A549 treated with GW870086 at 1 μM for 4 hours (cell line): ENCODE measurements at places on chromosomes 5 and 9. TPM values are rescaled to one million over a fixed set of nuclear protein-coding genes. Genes with fewer than 3 reads are reported as not detected.

Gene CENPK
- total RNA-seq, result 27.9 to 33.3 TPM (median 31.4 TPM) in 5 replicates

Gene FIBCD1
- total RNA-seq, result 11.5 to 18.2 TPM (median 15.7 TPM) in 5 replicates

Gene ANKRD18B
- total RNA-seq, result 3.3 to 7.2 TPM (median 6.8 TPM) in 5 replicates

Gene DAB2
- total RNA-seq, result 6.9 to 9.2 TPM (median 8.5 TPM) in 5 replicates

Gene IFNW1
- not detected in 5 replicates for total RNA-seq

Gene ANKRD31
- total RNA-seq, result 0.02 to 0.08 TPM (median 0.06 TPM) in 5 replicates

Gene SOWAHA
- 0.07 to 0.16 TPM (median 0.11 TPM) in 5 replicates for total RNA-seq

Gene SHISAL2B
- total RNA-seq, result not detected in 5 replicates

Gene CCDC171
- total RNA-seq, result 0.23 to 0.58 TPM (median 0.35 TPM) in 5 replicates

Gene PCDHB11
- total RNA-seq, result 0.08 to 0.12 TPM (median 0.10 TPM) in 4 of 5 replicates, not detected in the other

Gene C1QTNF2
- total RNA-seq, result 0.05 to 0.16 TPM (median 0.11 TPM) in 5 replicates

Gene PPP2CA
- total RNA-seq, result 218 to 279 TPM (median 271 TPM) in 5 replicates

Gene TEK
- 0.07 to 0.16 TPM (median 0.11 TPM) in 5 replicates for total RNA-seq

Gene TMEFF1
- 1.0 to 1.3 TPM (median 1.1 TPM) in 5 replicates for total RNA-seq

Gene ERCC8
- total RNA-seq, result 11.1 to 19.6 TPM (median 14.6 TPM) in 5 replicates

Gene PTGER4
- total RNA-seq, result 3.1 to 4.5 TPM (median 3.8 TPM) in 5 replicates

Gene RNF183
- total RNA-seq, result 0.19 TPM in 1 of 5 replicates, not detected in the others

Gene NPDC1
- total RNA-seq, result 44.4 to 81.3 TPM (median 73.5 TPM) in 5 replicates

Gene PCDHA9
- 0.02 to 0.07 TPM in 2 of 5 replicates, not detected in the others for total RNA-seq

Gene SREK1
- 19.8 to 33.1 TPM (median 30.7 TPM) in 5 replicates for total RNA-seq

Gene FABP6
- total RNA-seq, result 0.49 to 1.5 TPM (median 0.81 TPM) in 5 replicates

Gene DIPK1B
- 6.9 to 9.6 TPM (median 9.4 TPM) in 5 replicates for total RNA-seq

Gene MEGF10
- total RNA-seq, result not detected in 5 replicates

Gene CD74
- total RNA-seq, result 0.12 TPM in 1 of 5 replicates, not detected in the others

Gene SPAAR
- 0.10 TPM in 1 of 5 replicates, not detected in the others for total RNA-seq

Gene ZDHHC11B
- 1.0 to 1.6 TPM (median 1.3 TPM) in 5 replicates for total RNA-seq

Gene SEC16A
- 49.6 to 61.9 TPM (median 60.6 TPM) in 5 replicates for total RNA-seq

Gene TRIM7
- total RNA-seq, result 27.8 to 44.8 TPM (median 42.6 TPM) in 5 replicates

Gene TAF11L10
- total RNA-seq, result not detected in 5 replicates

Gene PHYHD1
- total RNA-seq, result 0.48 TPM in 1 of 5 replicates, not detected in the others

Gene NUTM2F
- total RNA-seq, result not detected in 5 replicates

Gene HTR4
- total RNA-seq, result not detected in 5 replicates

Gene TMEM215
- 0.03 TPM in 2 of 5 replicates, not detected in the others for total RNA-seq

Gene PCDHGA3
- not detected in 5 replicates for total RNA-seq

Gene LCN2
- total RNA-seq, result 2.4 to 6.8 TPM (median 3.2 TPM) in 5 replicates

Gene SLC34A3
- total RNA-seq, result 0.06 to 0.17 TPM (median 0.11 TPM) in 5 replicates

Gene BARHL1
- not detected in 5 replicates for total RNA-seq

Gene PROB1
- 0.17 to 0.31 TPM (median 0.25 TPM) in 5 replicates for total RNA-seq

Gene ARRDC1
- total RNA-seq, result 48.4 to 67.0 TPM (median 61.3 TPM) in 5 replicates

Gene PCDHGC3
- 5.4 to 6.5 TPM (median 5.8 TPM) in 5 replicates for total RNA-seq

Gene PCDHA4
- 1.6 to 2.2 TPM (median 2.0 TPM) in 5 replicates for total RNA-seq

Gene EQTN
- not detected in 5 replicates for total RNA-seq

Gene INSYN2B
- total RNA-seq, result 0.37 to 0.71 TPM (median 0.39 TPM) in 5 replicates

Gene GCNT4
- 0.29 to 0.37 TPM (median 0.31 TPM) in 5 replicates for total RNA-seq

Gene FSD1L
- 2.5 to 5.1 TPM (median 3.5 TPM) in 5 replicates for total RNA-seq

Gene PIGO
- total RNA-seq, result 41.0 to 59.8 TPM (median 50.6 TPM) in 5 replicates

Gene CDH6
- 0.10 to 0.22 TPM (median 0.16 TPM) in 4 of 5 replicates, not detected in the other for total RNA-seq

Gene DBH
- not detected in 5 replicates for total RNA-seq

Gene LCN1
- 0.18 TPM in 1 of 5 replicates, not detected in the others for total RNA-seq

Gene OR1J2
- total RNA-seq, result not detected in 5 replicates

Gene NOXA1
- total RNA-seq, result 0.91 to 2.0 TPM (median 1.3 TPM) in 5 replicates

Gene GHR
- 0.03 to 0.07 TPM (median 0.06 TPM) in 4 of 5 replicates, not detected in the other for total RNA-seq

Gene INSL4
- 16.5 to 21.2 TPM (median 17.9 TPM) in 5 replicates for total RNA-seq
